ENCODE measurements at places on chromosomes 12 and 14. TPM values are rescaled to one million over a fixed set of nuclear protein-coding genes. Genes with fewer than 3 reads are reported as not detected.

GRCh38 chr12:9364224-9365176, 156.3 kb upstream of the PZP start:
- no peak for DNase-seq

GRCh38 chr12:1663440-1664132, 27.3 kb upstream of the ADIPOR2 start:
- DNase-seq, result no peak

DNA sequence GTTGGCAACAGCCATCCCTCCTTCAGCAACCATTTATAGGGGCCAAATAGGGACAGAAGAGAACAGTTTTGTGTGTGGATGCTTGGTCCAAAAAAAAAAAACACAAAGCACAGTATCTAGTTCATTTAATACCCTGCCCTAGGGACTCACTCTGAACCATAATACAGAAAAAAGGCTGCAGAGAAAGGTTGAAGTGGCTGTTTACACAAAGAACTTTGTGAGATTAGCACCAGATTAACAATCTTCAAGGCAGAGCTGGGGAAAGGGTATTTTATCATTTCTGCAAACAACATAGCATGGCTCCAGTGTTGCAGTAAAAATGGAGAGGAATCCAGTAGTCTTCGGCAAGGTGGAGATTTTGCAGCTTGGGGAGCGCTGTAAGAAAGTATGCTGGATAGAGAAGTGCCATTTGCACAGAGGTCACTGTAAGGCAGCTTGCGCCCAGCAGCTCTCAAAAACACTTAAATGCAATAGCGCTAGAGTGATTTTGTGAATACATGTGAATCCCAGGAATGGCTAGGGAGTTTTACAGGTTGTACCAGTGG, 124.2 kb upstream of the PLEKHA5 start:
- DNase-seq, result no peak

DNA sequence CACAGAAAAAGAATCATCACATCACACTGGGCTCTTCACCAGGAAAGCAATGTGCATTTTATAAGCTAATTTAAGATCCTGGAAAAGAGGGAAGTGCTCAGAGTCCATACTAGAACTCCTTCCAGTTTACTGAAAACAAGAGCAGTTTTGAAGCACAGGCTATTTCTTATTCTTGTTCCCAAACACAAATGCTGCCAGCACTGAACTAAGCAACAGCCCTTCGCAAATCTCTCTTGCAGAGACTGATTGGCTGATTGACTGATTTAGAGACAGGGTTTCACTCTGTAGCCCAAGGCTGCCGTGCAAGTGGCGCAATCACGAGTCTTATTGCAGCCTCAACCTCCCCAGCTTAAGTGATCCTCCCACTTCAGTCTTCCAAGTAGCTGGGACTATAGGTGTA, 44.8 kb downstream of the BCL2L14 start:
- DNase-seq, result no peak

GRCh38 chr12:47139000-47139681, 59.4 kb upstream of the AMIGO2 start:
- no peak for DNase-seq

- no peak for DNase-seq
These were observed 587 bp upstream of the C12orf75 start for GRCh38 chr12:105329926-105330282.

R3HDM2 gene
- total RNA-seq, result 35.8 TPM

BTG1 gene
- 18.0 TPM for total RNA-seq

CLEC7A gene
- total RNA-seq, result 2.4 TPM

BATF gene
- total RNA-seq, result 24.2 TPM
